ENCODE measurements at places on chromosomes 11 and 22. TPM values are rescaled to one million over a fixed set of nuclear protein-coding genes. Genes with fewer than 3 reads are reported as not detected.

Gene BTBD18
- total RNA-seq: not detected

Gene RAG1
- total RNA-seq: 1.1 TPM

GRCh38 chr22:38973289-38974169 is 8.6 kb upstream of the APOBEC3B start:
- DNase-seq: no peak

DNA sequence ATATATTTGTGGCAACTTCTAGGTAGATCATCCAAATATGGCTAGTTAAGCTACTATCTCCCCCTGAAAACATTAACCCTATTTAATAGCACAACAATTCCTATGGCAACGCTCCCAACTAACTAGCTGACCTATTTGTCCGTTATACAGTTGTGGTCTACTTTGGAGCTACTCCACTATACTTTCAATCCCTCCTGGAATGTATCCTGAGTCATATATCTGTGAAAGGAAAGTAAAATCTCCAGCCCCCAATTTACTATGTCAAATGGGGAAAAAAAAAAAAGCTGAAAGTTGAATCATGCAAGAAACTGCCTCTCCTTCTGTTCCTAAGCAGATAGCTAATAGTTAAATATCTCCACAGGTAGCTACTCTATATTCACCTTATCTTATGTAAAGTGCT is 128.5 kb downstream of the CD44 start:
- DNase-seq: no peak

GRCh38 chr11:57222239-57222638 is 14.8 kb downstream of the APLNR start:
- DNase-seq: no peak

DNA sequence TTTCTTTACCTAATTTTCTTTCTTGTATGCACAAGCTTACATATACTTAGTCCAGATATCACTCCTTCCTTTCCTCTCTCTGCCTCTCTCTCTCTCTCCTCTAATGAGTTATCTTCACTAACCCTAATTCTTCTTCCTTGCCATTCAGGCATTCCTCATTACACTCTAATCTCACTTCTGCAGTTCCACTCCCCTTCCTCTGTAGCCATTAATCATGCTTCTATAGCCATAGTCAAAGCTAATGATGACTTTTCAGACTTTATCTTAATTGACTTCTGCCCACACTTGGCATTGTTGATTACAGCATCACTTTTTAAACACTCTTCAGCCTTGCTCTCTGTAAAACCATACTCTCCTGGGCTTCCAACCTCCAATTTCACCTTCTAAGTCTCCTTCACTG is 35.3 kb upstream of the SC5D start:
- no peak for DNase-seq

DNA sequence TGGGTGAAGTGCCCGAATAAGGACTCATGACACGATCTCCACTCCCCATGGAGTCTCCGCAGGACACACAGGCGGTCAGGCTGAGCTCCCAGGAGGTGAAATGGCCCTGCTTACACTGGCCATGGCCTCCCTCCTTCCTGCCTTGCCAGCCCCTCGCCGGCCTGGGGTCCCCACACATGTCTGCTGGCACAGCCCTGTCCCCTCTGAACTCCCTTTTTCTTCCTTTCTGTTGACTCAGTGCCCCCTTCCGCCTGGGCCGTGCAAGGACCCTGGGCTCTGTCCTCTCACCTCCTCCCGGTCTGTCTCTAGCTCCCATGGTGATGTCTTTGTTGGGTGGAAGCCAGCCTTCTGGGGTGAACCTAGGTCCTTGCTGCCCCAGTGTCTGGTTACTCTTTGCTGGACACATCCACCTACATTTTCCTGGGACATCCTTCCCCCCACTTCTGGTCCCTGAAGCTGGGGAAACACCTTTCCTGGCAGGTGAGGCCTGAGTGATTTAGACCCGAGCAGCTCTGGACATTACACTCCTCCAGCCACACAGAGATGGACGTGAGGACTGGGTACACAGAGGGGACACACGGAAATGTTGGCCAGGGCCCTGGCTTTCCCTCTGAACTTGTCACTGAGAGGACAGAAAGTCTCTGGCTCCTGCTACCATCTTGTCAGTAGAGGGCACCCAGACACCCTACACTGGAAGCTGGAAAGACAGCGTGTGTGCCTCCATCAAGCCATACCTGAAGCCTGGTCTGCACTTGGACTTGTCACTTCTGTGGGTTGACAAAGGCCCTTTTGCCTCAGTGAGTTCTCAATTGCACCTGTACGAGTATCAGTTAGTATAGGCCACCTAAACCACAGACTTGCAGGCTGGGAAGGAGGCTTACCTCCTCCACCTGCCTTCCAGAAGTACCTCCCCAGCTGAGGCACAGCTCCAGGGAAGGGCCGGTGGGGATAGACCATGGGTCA is 864.3 kb downstream of the TBC1D22A start:
- DNase-seq: no peak

Data from pulmonary artery endothelial cell (primary cell).